T-helper 9 cell (primary cell): ENCODE measurements at places on chromosomes 2 and 18.

- DNase-seq: no peak
Measured at GRCh38 chr18:27235218-27235870, 50.2 kb upstream of the CHST9 start.

- DNase-seq: no peak
Measured at GRCh38 chr2:108074150-108074549, 87.8 kb downstream of the SLC5A7 start.

DNA sequence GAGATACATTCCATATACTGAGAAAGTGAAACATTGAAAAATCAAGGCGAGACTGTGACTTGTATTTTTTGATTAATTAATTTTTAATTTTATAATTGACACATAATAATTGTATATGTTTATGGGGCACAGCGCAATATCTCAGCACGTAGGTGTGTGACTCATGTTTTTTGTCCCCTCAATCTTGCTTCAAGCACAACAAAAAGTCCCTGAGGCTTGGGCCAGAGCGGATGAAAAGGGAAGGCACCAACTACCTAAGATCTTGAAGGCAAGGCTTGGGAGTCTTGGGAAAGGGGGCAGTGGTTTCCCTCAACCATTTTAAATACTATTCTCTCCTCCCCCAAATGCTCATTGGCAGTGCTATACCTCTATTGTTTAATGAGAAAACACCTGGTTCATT, 9.9 kb downstream of the SGPP2 start:
- DNase-seq: no peak

- no peak for DNase-seq
Measured at GRCh38 chr2:129499747-129500146, 479.7 kb upstream of the RAB6C start.

GRCh38 chr2:67773851-67774250, 289.0 kb downstream of the C1D start:
- no peak for DNase-seq

DNA sequence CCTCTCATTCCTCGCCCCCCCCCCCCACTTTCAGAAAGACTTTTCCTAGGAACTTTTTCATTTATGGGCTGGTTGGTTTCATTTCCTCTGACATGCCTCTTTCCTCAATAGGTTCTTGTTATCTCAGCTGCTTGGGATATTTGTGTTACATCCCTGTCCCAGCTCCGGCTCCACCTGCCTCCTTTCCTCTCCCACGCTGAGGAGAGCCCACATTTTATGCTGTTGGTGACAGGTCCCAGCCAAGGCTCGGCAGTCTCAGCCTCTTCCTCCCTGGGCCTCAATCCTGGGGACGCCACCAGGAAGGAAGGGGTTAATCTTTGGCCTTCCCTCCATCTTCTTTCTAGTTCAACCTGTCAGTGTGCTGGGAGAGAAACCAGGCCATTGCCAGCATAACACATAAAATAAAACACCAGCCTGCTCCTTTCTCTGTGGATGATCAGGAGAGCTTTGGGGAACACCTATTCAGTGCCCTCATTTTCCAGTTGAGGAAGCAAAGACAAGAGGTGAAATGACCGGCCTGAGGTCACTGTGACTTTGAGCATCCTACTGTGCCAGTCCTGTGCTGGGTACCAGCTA, 216.9 kb upstream of the TNP1 start:
- no peak for DNase-seq

DNA sequence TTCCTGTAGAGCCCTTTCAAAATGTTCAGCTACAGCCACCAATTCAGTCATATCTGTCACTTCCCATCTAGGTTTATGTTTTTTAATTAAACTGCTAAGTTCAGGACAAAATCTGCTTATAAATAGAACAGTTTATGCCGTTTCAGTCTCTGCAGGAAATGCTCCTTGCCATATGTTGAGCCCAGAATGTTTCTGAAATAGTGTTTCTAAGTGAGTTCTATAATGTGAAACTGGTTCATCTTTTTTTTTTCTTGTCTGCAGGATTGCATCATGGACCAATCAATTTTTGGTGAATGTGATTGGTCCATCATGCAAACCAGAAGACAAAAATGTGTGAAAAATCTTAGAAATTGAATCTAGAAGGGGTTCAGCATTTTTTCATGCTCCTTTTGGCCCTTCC, 30.2 kb upstream of the RHOB start:
- DNase-seq: no peak

DNA sequence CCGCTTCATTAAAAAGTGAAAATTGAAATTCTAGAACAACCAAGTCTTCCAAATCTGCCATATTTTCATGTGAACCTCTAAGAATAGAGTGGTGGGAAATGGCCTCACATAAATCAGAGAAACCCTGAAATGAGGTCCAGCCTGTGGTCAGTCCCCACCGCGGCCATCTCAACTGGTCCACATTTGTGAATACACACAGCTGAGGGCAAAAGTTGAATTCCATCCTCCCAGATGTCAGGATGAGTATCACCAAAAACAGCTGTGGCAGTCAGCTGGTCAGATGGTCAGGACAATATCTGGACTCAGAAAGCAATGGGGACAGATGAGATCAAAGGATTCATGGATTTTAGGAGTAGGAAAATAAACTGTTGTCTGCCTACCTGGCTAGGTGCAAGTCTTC, 219.4 kb upstream of the NCKAP5 start:
- DNase-seq: no peak

GRCh38 chr2:223692191-223692947, 90.2 kb upstream of the SCG2 start:
- no peak for DNase-seq

DNA sequence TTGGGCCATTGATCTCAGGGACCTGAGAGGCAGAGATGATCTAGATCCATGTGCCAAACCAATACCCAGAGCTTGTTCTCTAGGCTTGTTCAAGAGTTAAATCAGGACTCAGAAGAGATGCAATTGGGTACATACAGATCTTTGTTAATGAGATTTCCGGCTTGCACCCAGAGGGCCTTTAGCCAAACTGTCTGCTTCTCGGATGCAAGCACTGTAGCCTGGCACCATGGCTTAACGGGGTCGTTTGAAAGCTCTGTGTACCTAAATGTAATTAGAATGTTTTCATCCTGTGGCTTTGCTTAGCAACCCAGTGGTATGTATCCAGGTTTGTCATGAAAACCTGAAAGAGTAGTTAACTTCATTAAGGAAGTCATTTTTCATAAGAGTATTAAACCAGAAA, 94.2 kb downstream of the TPGS2 start:
- DNase-seq: no peak

DNA sequence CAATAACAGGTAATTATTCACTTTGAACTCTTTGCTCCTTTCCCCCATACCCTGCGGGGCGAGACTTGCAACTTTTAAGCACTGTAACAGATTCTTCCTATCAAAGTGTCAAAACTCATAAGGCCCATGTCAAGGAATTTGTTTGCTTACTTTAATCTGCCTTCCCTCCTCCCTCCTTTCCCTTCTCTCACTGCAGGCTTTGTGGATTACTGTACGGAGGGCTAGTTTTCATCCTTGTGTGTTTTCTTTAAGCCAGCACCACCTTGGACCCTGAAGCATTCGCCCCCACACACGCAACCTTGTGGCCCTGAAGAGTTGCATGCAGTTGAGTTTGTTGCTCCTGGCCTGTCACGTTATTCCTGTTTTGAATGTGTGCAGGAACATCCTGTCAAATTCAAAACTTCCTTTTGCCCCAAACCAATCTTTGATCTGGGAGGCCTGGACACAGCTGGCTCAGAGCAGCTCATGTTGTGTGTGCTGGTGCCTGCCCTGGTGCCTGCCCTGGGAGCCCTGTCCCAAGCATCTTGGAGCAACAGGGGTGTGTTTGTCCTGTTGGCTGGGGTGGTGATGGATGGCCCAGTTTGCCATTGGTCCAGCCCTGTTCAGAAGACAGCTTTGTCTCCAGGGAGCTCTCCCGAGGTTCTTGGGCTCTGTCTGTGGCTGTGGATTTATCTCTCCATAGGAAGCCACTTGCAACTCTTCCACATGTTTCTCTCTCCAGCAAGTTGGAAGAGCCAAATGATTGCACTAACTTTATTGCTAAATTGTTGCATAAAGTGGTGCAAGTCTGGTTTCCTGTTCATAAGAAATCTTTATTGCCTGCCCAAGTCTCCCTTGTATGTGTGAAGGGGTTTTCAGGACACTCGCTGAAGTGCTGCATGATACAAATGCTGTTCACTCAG, 199.6 kb downstream of the VAPA start:
- no peak for DNase-seq

GRCh38 chr2:72932045-72932740, 14.9 kb downstream of the EMX1 start:
- DNase-seq: no peak

GRCh38 chr18:38957736-38958135, 1392.1 kb upstream of the CELF4 start:
- no peak for DNase-seq

DNA sequence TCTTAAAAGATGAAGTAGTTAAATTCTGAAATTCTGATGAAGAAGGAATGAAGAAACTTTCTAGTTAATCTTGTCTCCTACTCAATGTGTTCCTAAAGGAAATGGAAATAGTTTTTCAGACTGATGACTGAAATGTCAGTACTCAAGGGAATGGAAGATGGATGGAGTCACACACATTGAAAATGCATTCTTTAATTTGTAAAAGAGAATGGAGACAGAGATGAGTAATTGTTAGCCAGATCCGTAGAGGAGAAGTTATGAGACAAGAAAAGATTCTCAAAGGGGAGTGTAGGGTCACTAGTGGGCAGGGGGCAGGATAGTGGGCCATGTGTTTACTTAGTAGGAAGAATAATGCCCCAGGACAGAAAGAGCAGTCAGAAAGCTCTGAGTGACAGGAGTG, 13.3 kb downstream of the ZSWIM2 start:
- DNase-seq: no peak

DNA sequence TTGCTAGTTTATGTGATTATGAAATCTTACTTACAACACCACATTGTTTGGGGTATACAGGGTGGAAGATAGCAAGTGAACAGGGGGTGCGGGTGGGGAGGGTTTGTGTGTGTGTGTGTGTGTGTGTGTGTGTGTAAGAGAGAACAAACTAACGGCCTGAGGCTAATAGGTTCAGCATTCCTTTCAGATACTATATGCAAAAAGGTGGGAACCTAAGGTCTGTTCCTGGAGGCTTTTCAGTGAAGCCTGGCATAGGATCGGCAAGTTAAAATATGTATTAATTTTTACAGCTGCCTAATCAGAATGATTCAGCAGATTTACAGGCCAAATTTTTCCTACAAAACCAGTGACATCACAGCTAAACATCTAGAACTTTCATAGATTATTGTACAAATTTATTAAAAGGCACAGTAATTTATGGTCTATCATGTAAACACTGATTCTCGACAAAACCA, 7.6 kb upstream of the SPDYA start:
- no peak for DNase-seq

DNA sequence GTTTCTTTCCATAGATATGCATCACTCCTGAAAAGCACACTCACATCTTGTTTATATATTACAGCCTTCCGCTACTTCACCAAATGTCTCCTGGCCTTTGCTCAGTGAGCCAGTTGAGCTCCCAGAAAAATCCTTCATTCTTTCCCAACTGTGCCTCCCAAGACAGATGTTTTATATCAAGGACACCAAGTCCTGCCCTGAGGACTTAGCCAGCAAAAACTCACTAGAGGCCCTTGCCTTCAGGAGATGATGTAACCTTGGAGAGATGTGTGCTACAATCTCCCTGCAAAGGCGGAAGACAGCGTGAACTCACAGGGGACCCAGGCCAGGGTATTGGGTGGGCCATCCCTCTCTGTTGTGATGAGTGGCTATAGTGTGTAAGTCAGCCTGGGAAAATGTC, 86.1 kb upstream of the CTAGE1 start:
- DNase-seq: no peak

GRCh38 chr2:165240916-165241315, 1.7 kb downstream of the SCN2A start:
- no peak for DNase-seq

- DNase-seq: no peak
Measured at GRCh38 chr18:79902075-79902474, 49.4 kb downstream of the SLC66A2 start.

DNA sequence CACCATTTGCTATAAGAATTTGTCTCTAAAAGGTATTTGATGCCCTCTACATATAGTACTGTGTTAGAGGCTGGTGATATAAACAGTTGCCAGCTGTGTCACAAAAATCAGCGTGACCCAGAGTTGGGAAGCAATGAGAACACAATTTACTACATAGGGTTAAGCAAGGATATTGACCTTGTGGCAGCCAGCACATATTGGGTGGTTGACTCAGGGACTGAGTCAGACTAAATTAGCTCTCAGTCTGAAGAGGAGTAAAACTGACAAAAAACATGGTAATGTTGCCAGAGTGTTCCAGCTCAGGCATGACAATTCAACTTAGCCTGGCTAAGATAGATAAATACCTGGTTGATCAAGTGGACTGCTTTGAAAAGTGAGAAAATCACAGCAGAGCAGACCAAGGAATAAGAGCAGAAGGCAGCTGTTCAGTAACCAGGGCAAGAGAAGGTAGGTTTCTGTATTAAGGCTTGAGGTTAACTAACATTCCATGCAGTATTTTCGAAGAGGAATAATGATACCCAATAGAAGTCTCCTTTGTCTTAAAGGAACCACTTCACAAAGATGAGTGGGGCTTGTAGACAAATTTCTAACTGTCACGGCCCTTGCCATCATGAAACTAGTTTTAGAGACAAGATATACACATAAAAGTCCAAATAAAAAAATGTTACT, 108.2 kb upstream of the ERBB4 start:
- no peak for DNase-seq

DNA sequence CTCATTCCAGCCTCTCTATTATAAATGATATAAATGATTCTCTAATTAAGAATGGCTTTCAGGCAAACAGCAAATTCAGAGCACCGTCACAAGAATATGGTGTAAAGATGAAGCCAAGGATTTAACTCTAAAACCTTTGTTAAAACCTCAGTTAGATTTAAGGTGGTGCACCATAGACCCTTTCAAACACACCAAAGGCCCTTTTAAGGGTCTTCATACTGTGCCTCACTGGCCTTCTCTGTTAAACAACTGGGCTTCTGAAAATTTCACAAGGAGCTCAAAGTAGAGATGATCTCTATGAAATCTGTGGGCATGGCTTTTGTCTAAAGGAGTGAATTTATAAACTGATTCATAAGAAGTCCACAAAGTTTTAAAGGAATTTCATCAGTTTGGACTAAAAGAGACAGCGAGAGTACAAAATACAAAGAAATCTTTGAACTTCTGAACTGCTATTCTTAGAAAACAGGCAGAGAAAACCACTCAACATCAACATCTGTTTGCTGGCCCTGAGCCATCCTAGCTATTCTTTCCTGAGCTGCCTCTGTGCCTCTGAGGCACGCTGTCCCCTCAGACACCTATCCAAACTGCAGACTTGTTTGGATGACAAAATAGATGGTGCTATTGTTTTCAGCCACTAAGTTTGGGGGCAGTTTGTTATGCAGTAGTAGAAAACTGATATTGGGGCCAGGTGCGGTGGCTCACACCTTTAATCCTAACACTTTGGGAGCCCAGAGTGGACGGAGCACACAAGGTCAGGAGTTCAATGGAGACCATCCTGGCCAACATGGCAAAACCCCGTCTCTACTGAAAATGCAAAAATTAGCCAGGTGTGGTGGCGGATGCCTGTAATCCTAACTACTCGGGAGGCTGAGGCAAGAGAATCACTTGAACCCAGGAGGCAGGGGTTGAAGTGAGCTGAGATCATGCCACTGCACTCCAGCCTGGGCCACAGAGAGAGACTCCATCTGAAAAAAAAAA, 72.9 kb upstream of the MYCN start:
- no peak for DNase-seq
